Stimulated activated CD8-positive, alpha-beta memory T cell treated with anti-CD3 and anti-CD28 coated beads, Interleukin-15, amount 100 ng/mL, for 4 hours (primary cell): ENCODE measurements at places on chromosomes 16 and 17.

GRCh38 chr17:39950871-39951348 is 11.9 kb upstream of the GSDMA start:
- no peak for DNase-seq

GRCh38 chr17:38542286-38542685 is 63.5 kb downstream of the SRCIN1 start:
- no peak for DNase-seq

DNA sequence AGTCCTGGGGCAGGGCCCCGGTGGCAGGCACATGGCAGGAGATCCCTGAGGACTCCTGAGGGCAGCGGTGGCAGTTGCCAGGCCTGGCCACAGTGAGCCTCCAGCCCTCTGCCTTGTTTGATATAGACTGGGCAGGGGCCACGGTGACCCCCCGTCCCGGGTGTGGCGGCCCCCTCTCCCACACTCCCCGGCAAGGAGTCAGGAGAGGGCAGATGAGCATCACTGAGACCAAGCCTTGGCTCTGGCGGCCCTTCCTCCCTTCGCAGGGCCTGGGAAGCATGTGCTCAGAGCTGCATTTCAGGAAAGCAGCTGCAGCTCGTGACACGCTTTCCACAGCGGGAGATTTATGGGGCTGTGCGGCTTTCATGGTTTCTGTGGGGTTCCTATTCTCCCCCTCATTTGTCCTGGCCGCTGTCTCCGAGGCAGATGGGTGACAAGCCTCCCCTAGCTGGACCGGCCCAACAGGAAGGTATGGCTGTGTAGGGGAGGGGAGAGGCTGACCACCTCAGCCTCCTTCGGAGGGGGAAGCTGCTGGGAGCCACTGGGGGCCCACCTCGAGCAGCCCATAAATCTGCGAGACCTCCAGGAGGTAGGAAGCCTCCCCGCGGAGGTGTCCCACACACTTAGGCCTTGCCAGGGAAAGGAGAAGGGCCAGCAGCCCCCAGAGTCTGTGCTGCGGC is 211.4 kb downstream of the NTN1 start:
- DNase-seq: no peak

- peak; percentile 66 for DNase-seq
These were observed 14.7 kb downstream of the RARA start for GRCh38 chr17:40323391-40324381.

DNA sequence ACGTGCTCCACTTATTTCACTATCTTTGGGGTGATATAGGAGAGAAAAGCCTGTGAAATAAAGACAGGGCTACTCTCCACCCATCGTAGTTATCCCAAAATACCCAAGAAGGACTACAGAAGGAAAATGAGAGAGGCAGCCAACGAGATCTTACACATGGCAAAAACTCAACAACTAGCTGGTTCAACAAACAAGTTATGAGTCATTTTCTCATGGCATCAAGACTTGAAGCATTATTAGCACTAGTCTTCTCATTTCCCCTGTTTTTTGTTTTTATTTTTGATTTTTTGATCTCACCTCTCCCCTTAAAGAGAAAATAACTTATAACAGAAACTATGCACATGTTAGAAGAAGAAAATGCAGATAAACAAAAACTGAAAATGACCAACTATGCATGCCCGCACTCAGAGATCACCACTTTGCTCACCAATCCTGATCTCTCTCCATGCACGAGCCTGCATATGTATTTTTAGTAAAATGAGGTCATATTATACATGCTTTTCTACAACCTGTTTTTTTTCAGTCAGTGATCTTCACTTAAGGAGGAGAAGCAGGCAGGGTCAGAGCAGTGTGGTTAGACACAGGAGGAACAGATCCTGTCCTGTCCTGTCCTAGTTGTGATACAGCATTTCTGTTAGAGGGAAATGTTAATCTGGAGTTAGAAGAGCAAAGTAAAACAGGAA is 22.8 kb downstream of the FAM117A start:
- DNase-seq: no peak

DNA sequence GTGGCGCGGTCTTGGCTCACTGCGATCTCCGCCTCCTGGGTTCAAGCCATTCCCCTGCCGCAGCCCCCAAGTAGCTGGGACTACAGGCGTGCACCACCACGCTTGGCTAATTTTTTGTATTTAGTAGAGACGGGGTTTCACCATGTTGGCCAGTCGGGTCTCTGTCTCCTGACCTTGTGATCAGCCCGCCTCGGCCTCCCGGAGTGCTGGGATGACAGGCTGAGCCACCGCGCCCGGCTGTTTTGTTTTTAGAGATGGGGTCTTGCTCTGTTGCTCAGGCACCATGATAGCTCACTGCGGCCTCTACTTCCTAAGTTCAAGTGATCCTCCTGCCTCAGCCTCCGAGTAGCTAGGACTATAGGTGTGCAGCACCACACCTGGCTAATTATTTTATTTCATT is 27.2 kb downstream of the ZNF750 start:
- DNase-seq: no peak

GRCh38 chr16:81821436-81822128 is 42.5 kb downstream of the PLCG2 start:
- DNase-seq: no peak

DNA sequence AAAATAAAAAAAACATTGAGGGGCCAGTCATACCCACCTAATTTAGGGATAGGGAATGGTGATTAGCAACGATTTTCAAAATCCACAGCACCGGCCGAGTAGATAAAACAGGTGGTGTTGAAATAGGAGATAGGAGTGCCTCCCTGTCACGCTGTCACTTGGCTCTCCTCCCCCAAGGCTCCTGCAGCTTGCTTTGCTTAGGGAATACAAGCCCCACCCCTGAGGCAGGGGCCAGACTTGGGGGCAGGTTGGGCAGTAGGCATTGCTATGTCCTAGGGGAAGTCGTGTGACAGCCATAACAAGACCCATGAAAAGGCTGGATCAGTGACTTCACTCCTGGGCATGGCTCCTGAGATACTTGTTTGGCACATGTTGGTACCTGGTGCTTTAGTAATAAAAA is 25.8 kb downstream of the POLR2A start:
- DNase-seq: no peak

- DNase-seq: no peak
These were observed 27.0 kb downstream of the RAI1 start for GRCh38 chr17:17708295-17708694.

DNA sequence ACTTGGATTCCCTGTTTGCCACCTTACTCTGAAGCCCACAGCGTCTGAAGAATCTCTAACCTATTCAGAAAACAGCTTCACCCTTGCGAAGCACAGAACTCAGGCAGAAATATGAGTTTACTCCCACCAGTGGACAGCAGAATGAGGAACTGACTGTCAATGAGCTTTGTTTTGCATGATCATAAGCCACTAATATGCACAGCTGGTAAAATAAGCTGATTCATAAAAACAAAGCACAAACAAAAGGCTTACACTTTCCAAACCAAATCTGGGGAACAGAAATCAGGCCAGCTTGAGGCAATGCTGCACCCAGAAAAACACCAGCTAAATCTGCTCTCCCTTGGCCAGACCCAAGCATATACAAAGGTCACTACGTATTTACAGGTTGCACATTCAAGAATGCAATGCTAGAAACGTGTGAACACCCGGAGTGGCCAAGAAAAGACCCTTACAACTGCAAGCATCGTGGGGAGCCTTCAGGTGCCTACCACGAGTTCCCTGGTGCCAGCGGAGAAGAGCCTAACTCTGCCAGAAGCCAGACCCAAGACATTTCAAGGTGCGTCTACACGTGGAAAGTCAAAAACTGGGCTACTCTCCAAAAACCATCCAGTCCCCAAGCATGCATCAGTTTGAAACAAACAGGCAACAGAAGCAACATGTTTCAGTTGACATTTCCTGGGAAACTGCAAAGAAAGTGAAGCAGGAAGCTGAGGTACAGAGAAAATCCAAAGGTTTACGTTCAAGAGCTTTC is 207.1 kb downstream of the ZFHX3 start:
- DNase-seq: no peak

GRCh38 chr16:17013038-17013437 is 457.7 kb downstream of the XYLT1 start:
- DNase-seq: no peak

DNA sequence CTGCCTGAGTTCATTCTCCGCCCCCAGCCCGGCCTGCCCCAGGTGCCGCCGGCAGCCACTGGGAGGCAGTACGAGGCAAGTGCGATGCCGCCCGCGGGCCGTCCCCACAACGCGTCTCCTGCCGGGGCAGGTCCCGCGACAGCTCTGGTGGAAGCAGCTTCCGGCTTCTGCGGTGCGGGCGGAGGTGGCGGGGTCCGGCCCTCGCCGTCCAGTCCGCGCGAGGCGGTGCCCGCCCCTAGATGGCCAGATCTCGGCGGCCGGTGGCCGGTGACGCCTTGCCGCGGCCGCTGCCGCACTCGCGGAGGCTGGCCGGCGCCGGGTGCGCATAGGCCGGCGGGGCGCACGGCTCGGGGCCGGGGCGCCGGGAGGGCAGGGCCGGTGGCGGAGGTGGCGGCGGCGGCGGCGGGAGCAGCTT is 1.8 kb downstream of the GJD3 start:
- DNase-seq: peak; percentile 53

- peak; percentile 35 for DNase-seq
These were observed 639 bp downstream of the MIF4GD start for GRCh38 chr17:75270218-75270965.

DNA sequence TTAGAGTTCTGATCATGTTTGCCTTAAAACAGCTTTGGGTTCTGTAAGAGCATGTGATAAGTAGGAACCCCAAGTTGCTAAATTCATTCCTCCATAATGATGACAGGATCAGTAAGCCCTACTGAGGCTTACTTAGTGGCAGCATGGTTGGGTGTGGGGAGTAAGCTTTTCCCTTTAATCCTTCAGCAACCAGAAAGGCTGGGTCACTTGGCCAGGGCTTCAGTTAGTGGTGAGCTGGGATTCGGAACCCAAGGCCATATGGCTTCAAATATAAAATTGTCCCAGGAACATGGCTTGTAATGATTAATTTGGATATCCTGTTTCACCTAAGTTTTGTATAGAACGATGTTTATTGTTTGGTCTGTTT is 850 bp downstream of the GINS3 start:
- DNase-seq: no peak

GRCh38 chr16:70156207-70156978 is 17.2 kb upstream of the CLEC18C start:
- DNase-seq: no peak

DNA sequence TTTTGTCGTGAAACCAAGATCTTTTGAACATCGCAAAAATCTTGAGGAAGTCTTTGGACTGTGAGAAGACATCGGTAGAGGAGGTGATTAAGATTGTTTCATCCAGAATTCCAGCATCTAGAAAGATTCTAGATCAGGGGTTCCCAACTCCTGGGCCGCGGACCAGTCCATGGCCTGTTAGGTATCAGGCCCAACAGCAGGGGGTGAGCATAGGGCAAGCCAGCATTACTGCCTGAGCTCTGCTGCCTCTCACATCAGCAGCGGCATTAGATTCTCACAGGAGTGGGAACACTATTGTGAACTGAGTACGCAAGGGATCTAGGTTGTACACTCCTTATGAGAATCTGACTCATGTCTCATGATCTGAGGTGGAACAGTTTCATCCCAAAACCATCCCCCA is 600.6 kb upstream of the CDH11 start:
- no peak for DNase-seq

- no peak for DNase-seq
These were observed 43.9 kb downstream of the CCT6B start for GRCh38 chr17:34917381-34917780.

- no peak for DNase-seq
These were observed 52.5 kb upstream of the DHX40 start for GRCh38 chr17:59512844-59513385.

- DNase-seq: no peak
These were observed 18.4 kb downstream of the CHD9NB start for GRCh38 chr16:53034306-53034705.

DNA sequence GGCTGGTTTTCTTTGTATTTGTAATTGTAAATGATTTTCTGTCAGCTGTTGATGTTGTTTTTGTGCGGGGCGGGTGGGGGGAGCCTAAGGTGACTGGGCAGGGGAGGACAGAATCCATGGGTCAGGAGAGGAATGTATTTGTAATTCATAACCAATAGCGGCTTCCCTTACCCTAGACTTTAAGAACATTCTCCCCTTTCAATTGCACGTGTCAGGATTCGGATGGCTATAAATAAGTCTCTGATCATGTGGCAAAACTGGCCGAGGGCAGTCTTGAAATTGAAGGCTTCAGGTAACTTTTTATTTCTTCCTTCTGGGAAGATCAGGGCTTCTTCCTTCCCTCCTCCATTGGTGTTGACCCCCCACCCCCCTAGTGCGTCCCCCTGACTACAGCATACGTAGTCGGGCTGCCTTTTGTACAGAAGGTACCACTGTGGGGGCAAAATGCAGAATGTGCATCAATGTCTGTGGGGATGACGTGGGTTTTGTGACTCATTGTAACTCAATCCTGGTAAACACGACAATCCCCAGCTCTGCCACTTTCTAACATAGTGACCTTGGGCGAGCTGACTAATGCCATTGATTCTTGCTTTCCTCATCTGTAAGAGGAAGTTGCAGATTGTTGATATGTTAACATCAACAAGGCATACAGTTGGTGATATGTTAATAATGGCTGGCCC is 16.2 kb downstream of the MARCHF10 start:
- DNase-seq: no peak

DNA sequence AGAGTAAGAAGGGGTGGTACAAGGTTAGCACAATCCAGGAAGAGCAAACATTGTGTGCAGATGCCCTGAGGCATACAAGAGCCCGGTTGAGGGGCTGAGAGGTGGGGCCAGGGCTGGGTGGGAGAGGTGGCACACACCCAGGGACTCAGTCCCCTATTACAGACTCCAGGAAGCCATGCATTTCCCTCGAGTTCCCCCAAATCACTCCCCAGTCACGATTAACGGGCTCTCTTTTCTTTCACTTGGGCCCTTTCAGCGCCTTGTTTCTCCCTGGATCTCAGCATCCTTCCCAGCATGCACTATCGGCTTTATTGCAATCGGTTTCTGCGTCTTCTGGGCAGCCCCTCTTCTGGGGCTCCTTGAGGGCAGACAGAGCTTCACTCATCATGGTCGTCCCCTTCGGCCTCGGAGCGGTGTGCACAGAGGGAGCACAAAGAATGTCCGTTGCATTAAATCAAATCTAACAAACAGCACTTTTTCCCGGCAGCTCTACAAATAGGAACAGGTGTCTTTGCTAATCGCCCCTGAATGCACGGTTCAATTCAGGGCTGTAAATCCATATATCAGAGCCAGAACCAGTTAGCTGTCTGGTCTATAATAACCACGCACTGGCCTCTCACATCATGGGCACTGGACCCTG is 184.6 kb upstream of the HSBP1 start:
- DNase-seq: no peak

DNA sequence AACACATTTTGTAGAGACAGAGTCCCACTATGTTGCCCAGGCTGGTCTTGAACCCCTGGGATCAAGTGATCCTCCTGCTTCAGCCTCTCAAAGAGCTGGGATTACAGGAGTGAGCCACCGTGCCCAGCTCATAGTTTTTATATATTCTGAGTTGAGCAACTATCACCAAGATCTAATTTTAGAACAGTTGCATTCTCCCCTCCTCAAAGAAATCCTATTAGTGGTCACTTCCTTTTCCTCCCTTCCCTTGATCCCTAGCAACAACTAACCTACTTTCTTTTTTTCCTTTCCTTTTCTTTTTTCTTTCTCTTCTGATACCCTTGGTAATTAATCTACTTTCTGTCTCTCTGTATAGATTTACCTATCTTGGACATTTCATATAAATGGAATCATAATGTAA is 61.5 kb upstream of the B4GALNT2 start:
- DNase-seq: no peak

GRCh38 chr17:80212109-80212508 is 8.0 kb downstream of the SGSH start:
- DNase-seq: no peak
